ENCODE measurements at places on chromosomes 6 and 20.

DNA sequence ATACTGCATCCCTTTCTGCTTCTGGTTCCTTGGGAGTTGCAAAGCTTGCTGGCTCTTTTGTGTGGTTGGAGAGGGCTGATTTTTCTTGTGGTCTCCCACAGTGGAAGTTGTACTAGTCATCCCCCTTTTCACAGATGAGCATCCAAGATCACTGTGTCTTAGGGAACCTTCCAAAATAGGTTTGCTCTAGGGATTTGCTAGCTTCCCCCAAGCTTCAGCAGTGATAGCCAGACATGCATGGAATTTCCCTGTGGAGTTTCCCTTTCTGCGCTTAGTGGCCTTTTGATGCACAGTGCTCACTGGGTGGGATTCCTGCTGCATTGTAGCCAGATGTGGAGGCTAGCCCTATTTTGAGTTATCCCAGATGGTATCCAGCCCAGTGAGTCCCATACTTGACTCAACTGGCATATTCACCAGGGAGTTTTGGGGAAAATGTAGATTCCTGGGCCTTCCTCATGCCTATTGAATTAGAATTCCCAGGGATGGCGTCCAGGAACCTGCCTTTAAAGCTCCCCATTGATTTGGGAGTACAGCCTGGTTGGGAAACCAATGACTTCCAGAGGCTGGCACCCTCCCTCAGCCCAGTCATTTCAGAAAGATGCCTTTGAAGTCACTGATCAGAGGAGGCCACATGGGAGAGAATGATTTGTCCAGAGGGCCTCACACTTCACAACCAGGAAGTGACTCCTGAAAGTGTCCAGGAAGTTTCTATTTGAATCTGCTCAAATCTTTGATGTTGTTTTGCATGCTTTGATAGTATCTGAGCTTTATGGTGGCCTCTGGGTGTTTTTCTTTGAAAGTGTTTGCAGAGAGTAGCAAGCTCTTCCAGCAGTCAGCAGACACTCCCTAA, 25.9 kb downstream of the PPARD start:
- no peaks in the 10 kb centered on the region for H3K27me3 ChIP-seq
- no peaks in the 10 kb centered on the region for H3K36me3 ChIP-seq
- peaks cover 34% of the 10 kb centered on the region for H3K4me1 ChIP-seq
- no peak for DNase-seq

- DNase-seq = no peak
- H3K27ac ChIP-seq = no peak overlapping the region
- H3K27me3 ChIP-seq = no peaks in the 10 kb centered on the region
- H3K4me1 ChIP-seq = peaks cover 23% of the 10 kb centered on the region
- no peaks in the 10 kb centered on the region for H3K36me3 ChIP-seq
Measured at GRCh38 chr6:149235130-149235561, 82.4 kb upstream of the TAB2 start.

GRCh38 chr20:50799176-50799889, 4.5 kb downstream of the BCAS4 start:
- H3K36me3 ChIP-seq = no peaks in the 10 kb centered on the region

DNA sequence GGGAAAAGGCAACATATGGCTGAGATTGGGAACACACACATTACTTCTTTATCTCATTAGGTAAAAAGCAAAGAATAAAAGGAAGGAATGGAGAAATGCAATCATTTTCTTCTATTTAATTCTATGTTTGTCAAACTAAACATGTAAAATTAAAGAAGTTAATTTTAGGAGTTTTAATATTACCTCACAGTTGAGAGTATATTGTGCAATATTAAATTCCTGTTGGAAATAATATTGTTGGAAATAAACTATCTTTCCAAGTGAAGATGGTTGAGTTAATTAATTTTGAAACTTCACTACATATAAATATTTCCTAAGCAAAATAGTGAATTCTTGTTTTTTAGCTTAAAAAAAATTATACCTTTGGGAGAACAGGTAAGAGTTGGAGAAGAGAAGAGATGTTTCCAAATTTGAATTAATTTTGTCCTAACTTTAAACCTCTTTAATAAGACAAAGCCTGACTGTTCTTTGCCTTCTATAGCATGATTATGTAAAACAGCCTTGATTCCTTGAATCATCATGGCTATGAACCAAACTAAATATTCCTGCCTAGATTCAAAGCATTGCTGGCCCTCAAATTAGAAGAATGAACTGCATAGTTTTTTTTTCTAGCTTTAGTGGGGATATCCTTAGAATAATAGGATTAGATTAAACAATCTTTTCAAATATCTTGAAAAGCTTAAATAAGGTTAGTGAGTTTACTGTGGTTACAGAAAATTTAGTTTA, 1349.1 kb upstream of the ADGRB3 start:
- no peak for DNase-seq
- no peaks in the 10 kb centered on the region for H3K36me3 ChIP-seq
- H3K4me1 ChIP-seq = no peaks in the 10 kb centered on the region

DNA sequence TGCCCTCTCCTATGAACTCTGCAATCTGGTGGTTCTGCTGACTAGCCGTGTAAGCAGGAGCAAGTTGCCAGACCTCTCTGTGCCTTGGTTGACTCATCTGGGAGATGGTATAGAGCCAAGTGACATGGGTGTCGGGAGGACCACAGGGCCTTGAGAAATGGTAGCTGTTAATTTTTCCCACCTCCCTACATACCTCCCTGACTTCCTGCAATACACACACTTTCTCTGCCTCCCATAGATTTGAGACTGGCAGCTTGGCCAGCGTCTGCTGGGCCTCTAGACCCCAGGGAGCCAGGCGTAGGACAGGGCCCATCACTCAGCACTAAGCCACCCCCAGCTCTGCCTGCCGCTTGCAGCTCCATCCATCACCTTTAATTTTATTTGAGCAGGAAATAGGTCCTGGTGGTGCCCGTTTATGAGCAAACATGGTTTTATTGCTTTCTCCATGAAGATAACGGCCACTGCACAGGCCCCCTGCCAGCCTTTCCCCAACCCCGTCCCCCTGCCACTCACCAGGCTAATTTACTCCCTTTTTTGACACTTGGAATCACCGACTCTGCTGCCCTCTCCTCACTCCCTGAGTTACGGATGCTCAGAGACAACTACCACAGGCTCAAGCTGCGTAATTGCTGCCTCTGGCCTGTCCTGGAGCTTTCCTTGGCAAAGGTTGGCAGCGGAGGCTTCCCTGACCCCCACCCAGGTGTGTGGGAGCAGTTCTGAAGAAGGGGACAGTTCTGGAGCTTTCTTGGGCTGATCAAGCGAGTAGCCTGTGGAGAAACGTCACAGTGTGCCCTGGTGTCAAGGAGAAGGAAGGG, 11.1 kb downstream of the GLP1R start:
- DNase-seq = no peak
- H3K36me3 ChIP-seq = no peaks in the 10 kb centered on the region
- H3K4me3 ChIP-seq = no peak overlapping the region

- H3K36me3 ChIP-seq = no peaks in the 10 kb centered on the region
- no peak for DNase-seq
- H3K27ac ChIP-seq = no peak overlapping the region
Measured at GRCh38 chr6:28312939-28313338, 23.0 kb downstream of the ZSCAN31 start.

GRCh38 chr6:125662296-125662695, 87.1 kb upstream of the HEY2 start:
- no peaks in the 10 kb centered on the region for H3K4me1 ChIP-seq
- H3K27ac ChIP-seq = no peak overlapping the region
- DNase-seq = no peak
- H3K36me3 ChIP-seq = no peaks in the 10 kb centered on the region
- no peak overlapping the region for H3K4me3 ChIP-seq
- no peaks in the 10 kb centered on the region for H3K27me3 ChIP-seq

DNA sequence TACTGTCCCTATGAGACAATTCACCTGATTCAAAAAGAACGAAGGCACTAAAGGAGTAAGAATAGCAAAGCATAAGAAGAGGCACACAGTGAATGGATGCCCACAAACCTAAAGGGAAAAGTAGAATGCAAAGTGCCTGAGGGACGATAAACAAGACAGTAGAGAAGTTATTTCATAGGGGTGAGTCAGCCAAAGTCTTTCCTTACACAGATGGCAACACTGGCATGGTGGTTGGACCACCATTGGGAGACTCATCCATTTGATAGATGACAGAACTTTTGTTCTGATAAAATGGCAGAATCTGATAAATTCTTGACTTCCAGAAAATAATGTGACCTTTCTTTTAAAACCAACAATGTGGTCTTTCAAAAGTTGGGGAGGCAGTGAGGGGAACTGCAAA, 148.1 kb upstream of the HDAC2 start:
- no peaks in the 10 kb centered on the region for H3K36me3 ChIP-seq
- no peaks in the 10 kb centered on the region for H3K4me1 ChIP-seq
- H3K27me3 ChIP-seq = no peaks in the 10 kb centered on the region
- H3K27ac ChIP-seq = no peak overlapping the region
- no peak overlapping the region for H3K4me3 ChIP-seq
- DNase-seq = no peak

DNA sequence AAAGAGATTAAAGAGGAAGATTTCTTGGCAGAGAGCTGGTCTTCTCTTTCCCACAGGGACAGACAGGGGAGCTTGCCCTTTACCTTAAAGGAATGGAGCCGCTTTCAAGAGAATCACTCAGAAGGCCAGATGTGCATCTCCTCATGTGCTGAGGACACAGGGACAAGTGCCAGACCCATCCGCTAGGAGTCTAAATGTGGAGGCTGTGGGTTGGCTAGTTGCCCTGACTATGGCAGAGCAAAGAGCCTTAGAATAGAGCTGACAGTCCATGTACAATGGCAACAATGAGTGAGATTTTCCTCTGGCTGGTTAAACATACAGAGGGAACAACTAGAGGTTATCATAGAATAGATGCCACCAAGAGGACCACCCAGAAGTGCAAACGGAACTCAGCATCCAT, 7.3 kb upstream of the DOK5 start:
- H3K27me3 ChIP-seq = no peaks in the 10 kb centered on the region
- H3K27ac ChIP-seq = no peak overlapping the region
- DNase-seq = no peak
- no peaks in the 10 kb centered on the region for H3K36me3 ChIP-seq
- no peak overlapping the region for H3K4me3 ChIP-seq

- DNase-seq = no peak
- no peaks in the 10 kb centered on the region for H3K36me3 ChIP-seq
- H3K4me1 ChIP-seq = peaks cover 5% of the 10 kb centered on the region
- H3K4me3 ChIP-seq = no peak overlapping the region
Measured at GRCh38 chr6:149130090-149130489, 187.4 kb upstream of the TAB2 start.

- no peak overlapping the region for H3K4me3 ChIP-seq
- H3K27me3 ChIP-seq = no peaks in the 10 kb centered on the region
- peaks cover 28% of the 10 kb centered on the region for H3K4me1 ChIP-seq
- H3K36me3 ChIP-seq = no peaks in the 10 kb centered on the region
- DNase-seq = no peak
Measured at GRCh38 chr20:16571333-16571732, 1.9 kb downstream of the KIF16B start.

- no peaks in the 10 kb centered on the region for H3K36me3 ChIP-seq
- H3K27me3 ChIP-seq = peaks cover 24% of the 10 kb centered on the region
- peak overlapping the region; percentile 86 for H3K4me3 ChIP-seq
- peak; percentile 89 for DNase-seq
- peaks cover 19% of the 10 kb centered on the region for H3K4me1 ChIP-seq
Measured at GRCh38 chr6:28981833-28982475, 23.2 kb downstream of the ZNF311 start.

DNA sequence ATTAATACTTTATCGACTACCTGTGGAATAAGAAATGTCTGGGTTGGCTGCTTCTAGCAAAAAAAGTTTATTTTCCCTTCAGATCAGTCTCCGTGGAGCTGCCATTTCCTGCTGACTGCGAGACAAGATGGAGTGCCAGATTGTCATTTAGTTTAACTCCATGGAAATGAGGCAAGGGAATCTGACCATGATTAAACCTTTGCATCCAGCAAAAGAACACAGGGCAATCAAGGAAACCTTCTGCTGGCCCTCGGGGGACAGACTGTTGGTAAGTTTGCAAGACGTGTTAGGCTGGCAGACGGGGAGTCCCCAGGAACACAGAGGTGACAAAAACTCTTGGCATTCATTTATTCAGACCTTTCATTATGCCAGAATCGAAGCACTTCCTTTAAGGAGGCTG, 52.2 kb upstream of the SPACA1 start:
- H3K4me3 ChIP-seq = no peak overlapping the region
- no peak for DNase-seq
- H3K27me3 ChIP-seq = no peaks in the 10 kb centered on the region
- H3K4me1 ChIP-seq = no peaks in the 10 kb centered on the region
- H3K36me3 ChIP-seq = no peaks in the 10 kb centered on the region

DNA sequence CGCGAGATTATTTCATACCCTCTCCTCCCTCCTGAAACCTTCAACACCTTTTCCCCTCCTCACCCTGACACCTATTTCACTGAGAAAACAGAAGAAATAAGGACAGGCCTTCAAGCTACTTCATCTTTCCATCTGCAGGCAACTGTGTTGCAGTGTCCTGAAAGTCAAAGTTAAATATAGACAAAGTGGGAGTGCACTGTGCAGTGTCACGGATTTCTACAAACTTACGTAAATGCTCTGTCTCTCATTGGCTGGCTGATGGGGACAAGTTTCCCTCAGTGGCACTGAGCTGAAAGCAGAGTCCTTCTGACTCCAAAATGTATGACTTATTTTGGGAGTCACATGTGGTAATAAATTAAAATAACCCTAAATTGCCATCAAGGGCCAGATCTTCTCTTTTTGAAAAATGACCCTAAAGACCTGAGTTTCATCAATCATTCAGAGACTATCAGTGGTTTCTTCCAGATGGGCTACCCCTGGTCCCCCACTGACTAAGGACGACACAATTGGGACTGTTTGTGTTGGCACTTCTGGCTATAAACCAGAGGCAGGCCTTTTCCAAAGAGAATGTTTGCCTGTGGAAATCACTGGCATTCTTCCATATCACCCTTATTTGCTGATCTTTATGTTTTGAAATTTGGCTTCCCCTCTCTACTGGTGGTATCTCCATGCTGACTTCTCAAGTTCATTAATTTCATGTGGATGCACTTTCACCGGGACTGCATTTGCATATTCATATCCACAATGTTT, 21.6 kb downstream of the ALDH8A1 start:
- no peak overlapping the region for H3K27ac ChIP-seq
- H3K36me3 ChIP-seq = no peaks in the 10 kb centered on the region
- DNase-seq = no peak
- H3K4me1 ChIP-seq = no peaks in the 10 kb centered on the region
